ENCODE measurements at places on chromosomes 1 and 21.

DNA sequence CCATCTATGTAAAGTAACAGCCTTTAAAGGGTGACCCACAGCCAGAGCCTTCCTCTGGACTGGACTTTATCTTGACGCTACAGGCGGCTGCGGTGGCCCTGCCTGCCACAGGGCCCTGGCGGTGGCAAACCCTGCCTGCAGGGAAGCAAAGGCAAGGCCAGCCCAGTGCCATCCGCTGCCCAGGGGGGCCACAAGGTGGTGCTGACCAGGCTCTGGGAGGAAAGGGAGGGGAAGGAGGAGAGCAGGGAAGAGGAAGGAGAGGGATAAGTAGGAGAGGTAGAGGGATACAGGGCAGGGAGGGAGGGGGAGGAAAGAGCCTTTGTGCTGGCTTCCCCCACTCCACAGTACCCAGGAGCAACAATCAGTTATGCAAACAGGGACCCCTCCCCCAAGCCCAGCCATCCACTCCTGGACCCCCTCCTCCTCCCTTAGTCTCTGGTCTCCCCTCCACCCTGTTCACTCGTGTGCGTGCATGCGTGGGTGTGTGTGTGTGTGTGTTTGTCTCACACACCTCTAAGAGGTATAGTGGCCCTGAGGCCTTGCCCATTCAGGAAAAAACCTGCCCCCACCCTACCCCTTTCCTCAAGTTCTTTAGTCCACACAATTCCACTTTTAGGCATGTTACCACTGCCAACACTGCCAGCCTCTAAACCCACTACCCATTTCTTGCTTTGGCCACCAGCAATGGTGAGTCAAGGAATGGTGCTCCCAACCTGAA, 30.3 kb downstream of the SSBP3 start:
- no peaks in the 10 kb centered on the region for H3K27me3 ChIP-seq
- no peak for ATAC-seq
- H3K27ac ChIP-seq = no peak overlapping the region
- H3K36me3 ChIP-seq = no peaks in the 10 kb centered on the region

DNA sequence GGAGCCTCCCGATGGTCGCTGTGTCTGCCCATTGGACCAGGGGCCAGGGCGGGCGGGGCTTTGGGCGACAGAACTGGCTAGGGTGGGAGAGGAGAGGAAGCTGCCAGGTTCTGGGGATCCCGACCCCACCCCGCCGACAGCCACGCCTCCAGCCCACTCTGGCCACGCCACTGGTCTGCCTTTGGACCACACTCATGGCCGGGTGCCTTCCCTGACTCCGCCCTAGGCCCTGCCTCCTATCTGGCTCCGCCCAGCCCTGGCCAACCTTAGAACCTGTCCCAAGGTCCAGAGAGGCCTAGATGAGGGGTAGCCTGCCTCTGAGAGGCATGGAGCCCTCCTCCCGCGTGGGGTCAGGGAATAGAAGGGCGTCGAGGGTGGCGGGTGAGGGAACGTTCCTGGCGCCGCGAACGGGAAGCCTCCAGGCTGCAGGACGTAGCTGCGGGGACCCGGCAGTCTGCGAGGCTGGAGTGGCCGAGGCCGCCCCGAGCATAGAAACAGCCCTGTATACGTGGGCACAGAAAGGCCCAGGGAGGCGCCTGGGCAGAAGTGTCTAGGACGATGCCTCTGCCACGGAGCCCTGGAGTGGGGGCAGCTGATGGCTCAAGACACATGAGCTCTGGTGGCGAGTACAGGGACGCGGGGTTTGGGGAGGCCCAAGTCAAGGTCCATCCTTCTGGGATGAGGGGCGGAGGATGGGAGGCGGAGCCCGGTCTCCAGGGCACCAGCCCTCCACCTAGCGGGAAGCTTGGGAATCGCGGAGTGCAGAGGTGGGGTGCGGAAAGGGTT, 11.5 kb upstream of the COL16A1 start:
- no peaks in the 10 kb centered on the region for H3K36me3 ChIP-seq
- ATAC-seq = peak; percentile 94

DNA sequence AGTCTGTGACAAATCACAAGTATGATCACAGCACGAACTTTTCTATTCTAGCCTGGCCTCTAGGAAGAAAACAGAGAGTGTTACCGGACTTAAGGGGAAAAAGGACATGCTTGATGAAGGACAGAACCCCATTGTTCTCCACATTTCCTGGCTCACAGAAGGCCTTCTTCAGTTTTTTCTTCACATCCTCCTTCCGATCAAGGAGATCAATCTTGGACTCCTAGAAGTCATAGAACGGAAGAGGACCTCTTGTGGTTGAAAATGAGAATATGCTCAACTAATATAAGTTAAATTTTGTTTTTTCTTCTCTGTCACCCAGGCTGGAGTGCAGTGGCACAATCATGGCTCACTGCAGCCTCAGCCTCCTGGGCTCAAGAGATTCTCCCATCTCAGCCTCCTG, 30.3 kb downstream of the YARS1 start:
- no peak overlapping the region for H3K4me3 ChIP-seq
- no peaks in the 10 kb centered on the region for H3K27me3 ChIP-seq
- peaks cover 3% of the 10 kb centered on the region for H3K36me3 ChIP-seq
- no peak for ATAC-seq
- no peak overlapping the region for H3K27ac ChIP-seq
- peaks cover 18% of the 10 kb centered on the region for H3K4me1 ChIP-seq

DNA sequence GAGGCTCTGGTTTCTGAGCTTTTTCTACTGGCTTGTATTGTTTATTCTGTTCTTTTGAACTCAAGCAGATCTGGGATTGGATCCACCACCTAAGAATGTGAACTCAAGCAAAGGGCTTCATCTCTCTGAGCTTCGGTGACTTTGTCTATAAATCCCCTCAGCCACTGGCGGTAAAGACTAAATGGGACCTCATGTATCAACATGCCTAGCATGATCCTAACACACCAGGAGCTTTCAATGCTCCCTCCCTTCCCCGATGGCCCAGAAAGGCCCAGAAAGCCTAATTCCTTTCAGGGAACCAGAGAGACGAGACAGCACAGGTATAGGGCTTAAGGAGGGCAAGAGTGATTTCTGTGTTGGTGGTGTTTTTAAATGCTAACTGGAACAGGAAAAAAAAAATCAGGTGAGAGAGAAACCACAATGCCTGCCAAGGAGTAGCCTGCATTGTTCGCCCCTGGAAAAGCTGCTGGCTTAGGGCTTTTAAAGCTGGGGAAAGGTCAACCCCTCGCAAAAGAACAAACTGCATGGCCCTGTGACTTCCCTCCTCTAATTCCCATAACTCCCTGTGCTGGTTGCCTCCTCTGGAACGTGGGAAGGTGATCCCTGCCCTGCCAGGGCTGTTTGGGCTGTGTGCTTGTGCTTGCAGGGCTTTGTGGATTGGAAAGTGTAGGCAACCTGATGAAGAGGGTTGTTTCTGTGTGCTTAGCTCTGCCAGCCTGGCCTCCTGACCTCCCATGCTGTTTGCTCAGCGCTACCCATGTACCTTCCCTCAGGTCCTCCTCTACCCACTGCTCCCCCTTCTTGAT, 147.0 kb downstream of the PLPP3 start:
- no peak for ATAC-seq
- H3K4me1 ChIP-seq = no peaks in the 10 kb centered on the region
- H3K4me3 ChIP-seq = no peak overlapping the region
- H3K27me3 ChIP-seq = no peaks in the 10 kb centered on the region

- ATAC-seq = no peak
- peaks cover 35% of the 10 kb centered on the region for H3K4me1 ChIP-seq
- H3K36me3 ChIP-seq = no peaks in the 10 kb centered on the region
- no peak overlapping the region for H3K4me3 ChIP-seq
- no peaks in the 10 kb centered on the region for H3K27me3 ChIP-seq
Observed at GRCh38 chr1:201606096-201606495, 67.2 kb downstream of the NAV1 start.

DNA sequence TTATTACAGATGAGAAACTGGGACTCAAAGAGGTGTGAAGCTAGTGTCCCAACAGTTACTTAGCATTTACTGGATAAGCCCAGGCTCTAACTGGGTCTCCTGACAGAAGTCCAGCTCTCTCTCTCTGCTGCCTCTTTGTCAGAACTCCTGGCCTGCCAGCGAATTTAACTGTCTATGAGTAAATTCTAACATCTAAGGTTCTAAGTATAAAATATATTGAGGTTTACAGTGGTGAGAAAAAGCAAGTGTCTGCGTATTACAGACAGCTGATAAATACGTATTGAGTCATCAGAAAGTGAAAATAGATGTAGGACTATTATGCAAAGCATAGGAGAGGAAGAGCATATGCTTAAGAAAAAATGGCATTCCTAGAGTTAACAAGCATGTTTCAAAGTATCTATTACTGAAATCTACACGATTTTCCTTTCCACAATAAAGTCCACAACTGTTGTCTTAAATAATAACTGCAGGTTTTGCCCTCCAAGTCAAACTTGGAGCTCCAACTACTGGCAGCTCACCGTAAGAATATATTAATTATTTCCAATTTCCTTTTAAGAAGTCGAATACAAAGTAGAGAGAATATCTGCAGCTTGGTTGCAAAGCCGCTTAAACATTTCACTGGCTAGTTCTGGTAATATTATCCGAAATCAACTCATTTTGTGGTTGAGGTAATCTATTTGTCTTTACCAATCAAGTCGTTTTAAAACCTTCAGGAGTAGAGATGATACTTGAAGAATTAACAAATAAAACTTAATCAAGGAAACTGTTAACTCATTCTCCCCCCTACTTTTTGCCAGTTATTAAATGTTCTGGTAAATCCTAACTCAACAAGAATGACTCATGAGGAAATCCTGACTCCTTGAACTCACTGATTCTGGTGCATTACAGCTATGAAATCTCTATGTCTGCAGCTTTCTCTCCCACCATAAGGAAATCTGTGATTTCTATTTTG, 1.4 kb upstream of the RGS2 start:
- H3K4me3 ChIP-seq = peak overlapping the region; percentile 84
- no peaks in the 10 kb centered on the region for H3K4me1 ChIP-seq
- H3K36me3 ChIP-seq = peaks cover 19% of the 10 kb centered on the region

- no peak overlapping the region for H3K4me3 ChIP-seq
- ATAC-seq = no peak
- no peaks in the 10 kb centered on the region for H3K4me1 ChIP-seq
- H3K27me3 ChIP-seq = no peaks in the 10 kb centered on the region
- no peaks in the 10 kb centered on the region for H3K36me3 ChIP-seq
Observed at GRCh38 chr1:93685918-93686317, 4.3 kb upstream of the BCAR3 start.

- H3K27ac ChIP-seq = no peak overlapping the region
- H3K36me3 ChIP-seq = no peaks in the 10 kb centered on the region
- H3K4me3 ChIP-seq = no peak overlapping the region
- H3K27me3 ChIP-seq = peaks cover 1% of the 10 kb centered on the region
Observed at GRCh38 chr1:147738129-147738528, 22.3 kb downstream of the GJA5 start.

DNA sequence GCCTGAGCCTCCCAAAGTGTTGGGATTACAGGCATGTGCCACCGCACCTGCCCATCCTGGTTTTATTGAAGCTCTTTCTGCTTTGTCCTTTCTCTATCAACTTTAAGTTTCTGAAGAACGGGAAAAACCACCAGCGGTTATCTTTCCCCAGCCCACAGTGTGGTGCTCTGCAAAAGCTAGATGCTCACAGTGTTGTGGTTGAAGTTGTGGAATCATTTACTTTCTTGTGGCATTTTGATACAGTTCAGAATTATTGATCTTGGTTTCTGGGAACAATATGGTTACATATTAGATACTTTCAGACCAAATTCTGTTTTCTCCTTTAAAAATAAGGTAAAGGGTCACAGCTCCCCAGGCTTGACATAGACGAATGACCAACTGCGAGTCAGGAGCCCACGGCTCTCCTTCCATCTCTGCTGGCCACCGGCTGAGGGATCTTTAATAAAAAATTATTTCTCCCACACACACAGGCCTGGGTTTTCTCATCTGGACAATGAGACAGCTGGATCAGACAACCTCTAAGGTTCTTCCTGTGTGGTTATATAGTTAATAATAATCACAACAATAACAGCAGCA, 385.3 kb downstream of the SETD4 start:
- H3K4me3 ChIP-seq = no peak overlapping the region
- no peaks in the 10 kb centered on the region for H3K4me1 ChIP-seq
- H3K27me3 ChIP-seq = peaks cover 38% of the 10 kb centered on the region
- H3K27ac ChIP-seq = no peak overlapping the region
- H3K36me3 ChIP-seq = no peaks in the 10 kb centered on the region

DNA sequence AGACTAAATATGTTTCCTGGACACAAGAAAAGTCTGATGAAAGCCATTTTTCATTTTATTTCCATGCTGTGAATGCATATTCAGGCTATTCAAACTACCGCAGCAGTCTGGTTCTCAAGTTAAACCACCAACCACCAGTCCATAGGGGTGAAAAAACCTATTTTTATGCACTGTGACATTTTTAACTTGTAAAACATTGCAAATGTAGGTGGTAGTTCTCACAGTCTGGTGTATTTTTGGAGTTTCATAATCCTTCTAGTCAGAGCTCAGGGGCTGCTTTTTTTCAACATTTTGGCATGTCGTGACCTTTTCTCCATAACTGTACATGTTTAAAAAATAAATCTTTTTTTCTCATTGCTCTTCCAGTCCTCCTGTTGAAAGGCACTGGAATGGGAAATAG, 907.6 kb upstream of the ADGRL2 start:
- no peaks in the 10 kb centered on the region for H3K36me3 ChIP-seq
- peak; percentile 22 for ATAC-seq
- H3K27ac ChIP-seq = no peak overlapping the region
- H3K4me1 ChIP-seq = peaks cover 2% of the 10 kb centered on the region
- H3K27me3 ChIP-seq = no peaks in the 10 kb centered on the region

DNA sequence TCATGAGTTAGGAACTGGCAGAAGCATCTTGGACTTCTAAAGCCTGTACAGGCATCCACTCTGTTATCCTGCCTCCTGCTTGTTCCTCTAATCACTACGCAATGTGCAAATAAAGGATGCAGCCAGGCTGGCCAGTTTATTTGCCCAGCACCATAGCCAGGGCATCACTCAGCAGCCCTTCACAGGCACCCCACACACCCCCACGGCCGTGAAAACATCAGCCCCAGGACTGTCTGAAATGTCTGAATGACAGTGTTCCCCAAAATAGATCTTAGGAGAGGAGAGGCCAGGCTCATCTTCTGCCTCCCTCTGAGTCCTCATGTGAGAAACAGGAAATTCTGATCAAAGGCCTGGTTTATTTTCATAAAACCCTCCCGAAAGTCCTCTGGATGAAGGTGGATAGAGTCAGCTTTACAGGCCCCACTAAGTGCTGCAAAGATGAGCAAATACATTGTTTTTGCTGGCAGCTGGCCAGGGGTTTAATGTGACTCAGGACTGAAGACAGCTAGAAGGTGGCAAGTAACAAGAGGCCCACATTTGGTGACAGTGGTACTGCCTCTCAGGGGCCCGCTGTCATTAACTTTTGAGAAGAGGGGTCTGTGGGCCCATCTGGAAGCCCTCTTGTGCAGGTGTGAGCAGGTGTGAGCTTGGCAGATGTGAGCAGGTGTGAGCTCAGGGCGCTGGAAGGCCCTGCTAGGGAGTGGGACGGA, 32.9 kb downstream of the GRHL3 start:
- ATAC-seq = no peak
- H3K27ac ChIP-seq = no peak overlapping the region
- no peaks in the 10 kb centered on the region for H3K27me3 ChIP-seq
- H3K4me1 ChIP-seq = no peaks in the 10 kb centered on the region
- H3K36me3 ChIP-seq = peaks cover 2% of the 10 kb centered on the region

DNA sequence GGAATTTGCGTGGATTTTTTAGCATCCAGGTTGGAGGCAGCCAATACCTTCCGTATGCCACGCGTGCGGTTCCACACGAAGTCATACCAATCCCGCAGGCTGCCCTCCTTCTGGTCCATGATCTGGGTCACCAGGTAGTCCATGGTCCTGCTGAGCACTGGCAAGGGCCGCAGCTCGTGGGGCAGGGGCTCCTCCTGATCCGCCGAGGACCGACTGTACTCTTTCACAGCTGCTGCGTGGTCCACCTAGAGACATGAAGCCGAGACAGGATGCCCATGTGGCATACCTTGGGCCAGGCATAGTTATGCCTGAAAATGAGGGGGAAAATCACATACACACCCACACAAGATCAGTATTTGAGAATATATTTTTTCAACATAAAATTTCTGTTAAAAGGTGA, 12.1 kb downstream of the MCM3AP start:
- no peak overlapping the region for H3K4me3 ChIP-seq
- H3K4me1 ChIP-seq = no peaks in the 10 kb centered on the region
- H3K27me3 ChIP-seq = no peaks in the 10 kb centered on the region
- peaks cover 100% of the 10 kb centered on the region for H3K36me3 ChIP-seq
- H3K27ac ChIP-seq = no peak overlapping the region
